ENCODE measurements at places on chromosomes 7 and 10.

DNA sequence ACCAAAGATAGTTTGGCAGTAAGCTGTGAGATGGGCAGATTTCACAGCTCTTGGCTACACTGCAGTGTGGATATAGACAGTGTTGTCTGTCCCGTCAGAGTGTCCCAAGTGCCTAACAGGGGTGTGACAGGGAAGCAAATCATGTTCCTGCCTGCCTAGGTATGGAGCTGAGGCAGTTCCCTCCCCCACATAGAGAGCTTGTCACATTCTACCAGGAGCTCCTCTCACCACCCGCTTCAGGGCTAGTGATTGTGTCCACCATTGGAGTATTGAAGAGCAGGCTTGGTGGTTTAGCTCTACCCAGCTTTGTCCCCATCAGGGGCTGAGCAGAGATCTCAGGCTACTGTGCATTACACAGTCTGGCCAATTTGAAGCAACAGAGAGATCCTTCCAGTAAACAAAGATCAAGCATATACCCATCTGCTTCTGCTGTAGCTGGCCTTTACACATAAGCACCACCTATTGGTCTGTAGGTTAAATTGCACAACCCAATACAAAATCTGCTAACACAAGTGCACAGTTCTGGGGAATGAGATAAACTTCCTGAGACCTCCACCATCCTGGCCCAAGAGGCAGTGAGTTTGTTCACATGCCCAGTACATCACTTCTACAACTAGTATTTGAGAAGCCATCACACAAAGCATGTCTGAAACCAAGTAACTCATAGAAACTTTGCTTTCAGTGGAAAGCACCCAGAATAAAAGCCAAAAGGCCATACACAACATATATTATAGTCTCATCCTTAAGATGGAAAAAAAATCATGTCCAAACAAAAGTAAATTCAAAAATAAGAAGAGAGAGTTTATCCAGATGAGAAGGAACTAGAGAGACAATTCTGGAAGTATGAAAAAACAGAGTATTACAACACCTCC, 67.3 kb downstream of the GLCCI1 start:
- H3K27me3 ChIP-seq, result no peaks in the 10 kb centered on the region
- peaks cover 65% of the 10 kb centered on the region for H3K36me3 ChIP-seq
- H3K27ac ChIP-seq, result peak overlapping the region; percentile 68
- no peak for DNase-seq

DNA sequence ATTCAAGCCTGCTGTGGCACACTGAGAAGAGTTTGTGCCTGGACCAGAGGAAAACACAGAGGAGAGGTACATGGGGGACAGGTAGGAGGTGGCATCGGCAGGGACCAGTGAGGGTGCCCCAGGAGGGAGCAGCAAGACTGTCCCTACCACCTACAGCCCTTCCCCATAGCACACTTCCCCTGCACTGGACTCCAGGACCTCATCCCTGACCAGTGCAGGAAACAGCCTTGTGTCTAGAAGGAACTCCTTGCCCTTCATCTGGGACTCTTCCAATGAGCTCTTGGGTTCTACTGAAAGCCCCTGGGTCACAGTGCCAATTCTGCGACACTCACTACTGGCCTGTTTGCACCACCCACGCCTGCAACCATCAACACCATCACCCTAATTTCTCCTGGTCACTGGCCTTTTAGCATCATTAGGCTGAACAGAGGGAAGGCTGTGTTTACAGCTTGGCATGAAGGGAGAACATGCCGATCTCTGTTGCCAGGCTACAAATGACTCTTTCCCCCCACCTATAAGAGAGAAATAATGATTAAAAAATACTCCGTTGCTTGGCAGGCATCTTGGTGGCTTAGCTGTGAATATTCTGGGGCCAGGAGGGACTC, 371.9 kb upstream of the ZMIZ1 start:
- H3K27me3 ChIP-seq, result peaks cover 16% of the 10 kb centered on the region
- no peaks in the 10 kb centered on the region for H3K36me3 ChIP-seq
- H3K27ac ChIP-seq, result no peak overlapping the region
- H3K4me1 ChIP-seq, result peaks cover 26% of the 10 kb centered on the region
- no peak overlapping the region for H3K4me3 ChIP-seq
- no peak for DNase-seq

DNA sequence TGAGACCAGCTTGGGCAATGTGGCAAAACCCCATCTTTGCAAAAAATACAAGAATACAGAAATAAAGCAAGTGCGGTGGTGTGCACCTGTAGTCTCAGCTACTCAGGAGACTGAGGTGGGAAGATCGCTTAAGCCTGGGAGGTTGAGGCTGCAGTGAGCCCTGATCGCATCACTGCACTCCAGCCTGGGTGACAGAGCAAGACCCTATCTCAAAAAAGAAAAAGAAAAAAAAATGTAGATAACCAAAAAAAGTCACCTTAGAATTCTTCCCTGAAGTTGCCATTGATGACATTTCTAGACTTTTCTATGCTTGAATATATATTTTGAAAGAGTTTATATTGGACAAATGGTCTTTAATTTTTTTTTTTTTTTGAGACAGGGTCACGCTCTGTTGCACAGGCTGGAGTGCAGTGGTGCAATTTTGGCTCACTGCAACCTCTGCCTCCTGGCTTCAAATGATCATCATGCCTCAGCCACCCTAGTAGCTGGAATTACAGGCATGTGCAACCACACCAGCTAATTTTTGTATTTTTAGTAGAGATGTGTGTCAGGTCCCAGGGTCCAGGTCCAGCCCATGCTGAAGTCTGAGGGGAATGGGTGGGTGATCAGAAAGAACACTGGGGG, 35.1 kb upstream of the MTPAP start:
- no peak overlapping the region for H3K4me3 ChIP-seq
- H3K36me3 ChIP-seq, result no peaks in the 10 kb centered on the region
- H3K4me1 ChIP-seq, result peaks cover 19% of the 10 kb centered on the region
- no peak overlapping the region for H3K27ac ChIP-seq
- H3K27me3 ChIP-seq, result peaks cover 4% of the 10 kb centered on the region

DNA sequence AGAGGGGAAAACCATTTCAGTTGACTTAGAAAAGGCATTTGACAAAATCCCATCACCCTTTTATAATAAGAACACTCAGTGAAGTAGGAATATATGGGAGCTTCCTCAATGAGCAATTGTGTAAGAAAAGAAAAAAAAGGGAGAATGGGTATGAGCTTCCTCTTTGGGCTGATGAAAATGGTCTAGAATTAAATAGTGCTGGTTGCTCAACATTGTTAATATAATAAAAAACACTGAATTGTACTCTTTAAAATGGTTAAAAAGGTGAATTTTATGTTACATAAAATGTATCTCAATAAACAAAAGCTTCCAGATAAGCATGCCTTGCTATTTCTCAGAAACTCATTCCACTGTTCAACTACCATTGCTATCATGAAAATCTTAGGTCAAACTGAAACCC, 40.6 kb downstream of the LRRC17 start:
- no peak overlapping the region for H3K4me3 ChIP-seq
- H3K27ac ChIP-seq, result no peak overlapping the region
- no peak for DNase-seq
- H3K27me3 ChIP-seq, result peaks cover 5% of the 10 kb centered on the region
- H3K4me1 ChIP-seq, result no peaks in the 10 kb centered on the region

DNA sequence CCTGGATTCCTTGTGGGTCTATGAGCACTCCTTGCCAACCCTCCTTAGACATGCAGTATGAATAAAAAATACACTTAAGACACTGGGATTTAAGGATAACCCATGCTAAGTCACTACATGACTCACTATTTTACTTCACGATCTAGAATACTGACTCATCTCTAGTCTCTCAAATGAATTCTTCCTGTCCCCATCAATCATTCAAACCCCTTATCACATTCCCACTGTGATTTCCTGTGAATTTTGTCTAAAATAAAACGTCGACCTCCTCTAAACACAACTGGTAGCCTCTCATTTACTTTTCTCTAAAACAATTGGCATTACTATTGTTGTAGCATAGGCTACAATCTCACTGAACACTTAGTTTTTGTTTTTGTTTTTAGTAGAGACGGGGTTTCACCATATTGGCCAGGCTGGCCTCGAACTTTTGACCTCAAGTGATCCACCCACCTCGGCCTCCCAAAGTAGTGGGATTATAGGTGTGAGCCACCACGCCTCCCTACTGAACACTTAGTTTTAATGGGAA, 3.9 kb upstream of the IQUB start:
- no peak overlapping the region for H3K4me3 ChIP-seq
- H3K4me1 ChIP-seq, result peaks cover 10% of the 10 kb centered on the region
- no peak for DNase-seq
- no peak overlapping the region for H3K27ac ChIP-seq
- peaks cover 12% of the 10 kb centered on the region for H3K36me3 ChIP-seq

GRCh38 chr7:27515933-27516332, 146.8 kb downstream of the HIBADH start:
- H3K27ac ChIP-seq, result peak overlapping the region; percentile 19
- H3K27me3 ChIP-seq, result peaks cover 2% of the 10 kb centered on the region
- no peak for DNase-seq
- no peak overlapping the region for H3K4me3 ChIP-seq

DNA sequence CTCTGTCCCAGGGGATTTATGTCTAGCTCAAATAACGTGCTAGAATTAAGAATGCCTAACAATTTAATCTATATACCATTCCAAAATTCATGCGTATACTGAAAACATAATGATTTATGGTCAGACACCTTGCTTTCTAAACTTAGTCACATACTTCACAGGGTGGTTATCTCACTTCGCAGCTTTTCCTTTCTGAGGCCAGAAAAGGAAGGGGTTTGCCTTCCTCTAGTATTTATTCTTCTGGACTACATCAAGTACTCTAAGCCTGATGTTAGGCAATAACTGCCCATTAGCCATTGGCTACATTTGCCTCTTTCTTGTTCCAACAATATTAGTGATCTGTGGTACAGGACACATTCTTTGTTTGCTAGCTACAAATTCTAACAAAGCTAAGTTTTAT, 72.6 kb upstream of the FHIP2A start:
- no peaks in the 10 kb centered on the region for H3K36me3 ChIP-seq
- H3K4me1 ChIP-seq, result no peaks in the 10 kb centered on the region
- DNase-seq, result no peak
- H3K4me3 ChIP-seq, result no peak overlapping the region

GRCh38 chr10:14536241-14537213, 205.8 kb upstream of the FRMD4A start:
- no peak overlapping the region for H3K27ac ChIP-seq
- DNase-seq, result peak; percentile 80
- H3K27me3 ChIP-seq, result no peaks in the 10 kb centered on the region
- H3K4me1 ChIP-seq, result peaks cover 47% of the 10 kb centered on the region

GRCh38 chr7:54541669-54542625, at the start of gene VSTM2A:
VSTM2A (plus strand) TSS chr7:54542375; CDS start chr7:54542731, 356 bp downstream.
- H3K27ac ChIP-seq, result no peak within 1 kb of the TSS
- DNase-seq, result peak; percentile 79
- no peaks in the 10 kb centered on the region for H3K36me3 ChIP-seq
- H3K27me3 ChIP-seq, result peaks cover 83% of the 10 kb centered on the region

- peaks cover 41% of the 10 kb centered on the region for H3K36me3 ChIP-seq
- no peaks in the 10 kb centered on the region for H3K4me1 ChIP-seq
- DNase-seq, result no peak
- H3K4me3 ChIP-seq, result no peak overlapping the region
Observed at GRCh38 chr7:141585592-141586510, 34.6 kb downstream of the AGK start.

DNA sequence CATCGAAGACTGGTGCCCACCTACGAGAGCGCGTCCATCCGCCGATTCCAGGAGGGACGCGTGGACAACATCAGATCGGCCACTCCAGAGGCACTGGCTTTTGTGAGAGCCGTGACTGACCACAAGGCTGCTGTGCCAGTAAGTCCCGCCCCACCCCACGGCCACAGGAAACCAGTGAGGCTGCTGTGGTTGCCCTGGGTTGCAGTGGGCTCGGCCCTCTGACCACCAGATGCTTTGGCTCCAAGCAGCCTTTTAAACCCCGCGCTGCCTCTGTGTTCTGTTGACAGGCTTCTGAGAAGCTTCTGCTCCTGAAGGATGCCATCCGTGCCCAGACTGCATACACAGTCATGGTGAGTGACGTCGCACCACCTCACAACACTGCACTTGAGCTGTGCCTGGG, 24.4 kb upstream of the C10orf53 start:
- H3K4me3 ChIP-seq, result no peak overlapping the region
- DNase-seq, result no peak
- H3K36me3 ChIP-seq, result peaks cover 5% of the 10 kb centered on the region
- no peak overlapping the region for H3K27ac ChIP-seq
- H3K4me1 ChIP-seq, result peaks cover 10% of the 10 kb centered on the region
- peaks cover 44% of the 10 kb centered on the region for H3K27me3 ChIP-seq

DNA sequence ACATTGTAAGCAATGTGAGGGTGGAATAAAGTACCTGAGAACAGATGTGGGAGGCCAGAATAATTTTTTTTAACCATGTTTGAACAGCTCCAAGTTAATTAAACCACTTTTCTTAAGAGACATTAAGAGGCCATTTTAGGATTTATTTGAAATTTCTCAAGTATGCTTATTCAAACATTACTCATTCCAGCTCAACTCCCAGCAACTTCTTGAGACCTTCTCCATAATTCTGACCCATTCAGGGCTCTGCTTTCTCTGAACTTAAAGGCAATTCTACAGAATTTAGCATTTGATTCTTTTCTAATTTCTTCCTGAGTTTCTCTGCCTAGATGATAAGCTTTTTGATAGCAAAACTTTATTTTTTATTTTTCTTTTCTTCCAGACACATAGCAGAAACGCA, 314.5 kb downstream of the CAMK1D start:
- H3K4me1 ChIP-seq, result no peaks in the 10 kb centered on the region
- peaks cover 6% of the 10 kb centered on the region for H3K27me3 ChIP-seq
- H3K36me3 ChIP-seq, result no peaks in the 10 kb centered on the region
- DNase-seq, result no peak

DNA sequence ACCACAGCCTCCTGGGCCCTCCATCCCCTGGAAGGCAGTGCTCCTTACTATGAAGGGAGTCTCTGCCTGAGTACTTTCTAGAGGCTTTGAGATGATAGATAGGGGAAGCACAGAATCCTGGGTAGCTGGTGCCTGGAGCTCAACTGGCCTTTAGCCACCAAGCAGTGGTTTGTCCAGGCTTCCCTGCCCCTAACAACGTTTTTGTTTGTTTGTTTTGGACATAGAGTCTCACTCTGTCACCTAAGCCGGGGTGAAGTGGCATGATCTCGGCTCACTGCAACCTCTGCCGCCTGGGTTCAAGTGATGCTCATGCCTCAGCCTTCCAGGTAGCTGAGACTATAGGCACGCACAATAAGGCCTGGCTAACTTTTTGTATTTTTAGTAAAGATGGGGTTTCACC, 289.4 kb downstream of the PLXNA4 start:
- no peaks in the 10 kb centered on the region for H3K36me3 ChIP-seq
- H3K27ac ChIP-seq, result no peak overlapping the region
- DNase-seq, result no peak
- H3K4me1 ChIP-seq, result no peaks in the 10 kb centered on the region
- peaks cover 21% of the 10 kb centered on the region for H3K27me3 ChIP-seq
- no peak overlapping the region for H3K4me3 ChIP-seq

DNA sequence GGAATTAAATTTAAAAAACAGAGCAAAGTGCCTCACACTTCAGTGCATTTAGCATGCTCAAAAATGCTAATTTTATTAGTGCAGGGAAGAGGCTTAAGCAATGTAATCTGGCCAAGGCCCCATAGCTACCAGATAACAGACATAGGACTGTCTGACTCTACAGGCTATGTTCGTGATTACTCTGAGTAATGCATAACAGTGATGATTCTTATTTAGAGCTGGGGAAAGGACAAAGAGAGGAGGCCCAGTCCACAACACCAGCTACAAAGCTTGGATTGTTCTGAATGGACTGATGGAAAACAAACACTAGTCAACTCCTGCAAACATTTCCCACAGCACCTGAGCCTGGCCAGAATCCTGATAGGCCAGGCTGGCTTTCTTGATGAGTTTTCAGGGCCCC, 8.4 kb upstream of the CH25H start:
- no peaks in the 10 kb centered on the region for H3K36me3 ChIP-seq
- peaks cover 5% of the 10 kb centered on the region for H3K27me3 ChIP-seq
- no peaks in the 10 kb centered on the region for H3K4me1 ChIP-seq
- no peak for DNase-seq
- no peak overlapping the region for H3K4me3 ChIP-seq

Measured in nephron progenitor cell (in vitro differentiated cells).